Activated T-cell treated with anti-CD3 and anti-CD28 coated beads, Interleukin-2, amount 50 U/mL, for 72 hours (primary cell): ENCODE measurements at places on chromosomes 3 and 15.

DNA sequence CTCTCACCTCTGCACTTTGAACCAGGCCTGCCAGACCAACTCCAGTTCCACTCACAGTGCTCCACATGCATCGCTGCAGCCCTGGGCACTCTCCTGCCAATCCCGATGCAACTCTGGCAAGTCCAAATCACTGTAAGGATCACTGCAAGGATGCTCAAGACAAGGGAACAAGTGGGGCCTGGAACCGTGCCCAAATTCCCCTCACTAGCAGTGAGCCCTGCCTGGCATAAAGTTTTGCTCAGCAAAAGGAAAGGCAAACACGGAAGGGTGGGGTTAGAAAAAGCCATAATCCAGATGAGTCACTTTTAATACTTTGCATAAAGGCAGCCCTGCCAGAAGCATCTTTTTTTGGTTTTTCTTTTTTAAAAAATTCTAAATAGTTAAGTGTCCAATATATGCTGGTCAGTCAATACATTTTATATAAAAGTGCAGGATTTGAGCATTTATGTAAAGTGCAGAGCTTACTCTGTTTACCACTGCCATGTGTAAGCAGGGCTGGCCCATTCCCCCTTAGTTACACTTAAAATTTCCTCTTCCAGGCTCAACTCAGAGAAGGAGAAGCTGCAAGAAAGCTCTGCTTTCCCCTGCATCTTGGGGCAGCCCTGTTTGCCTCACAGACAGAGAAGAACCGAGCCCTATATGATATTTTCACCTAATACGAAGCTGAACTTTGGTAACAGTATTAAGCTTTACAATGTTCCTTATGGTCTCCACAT is 102.2 kb downstream of the CD47 start:
- DNase-seq, result no peak

DNA sequence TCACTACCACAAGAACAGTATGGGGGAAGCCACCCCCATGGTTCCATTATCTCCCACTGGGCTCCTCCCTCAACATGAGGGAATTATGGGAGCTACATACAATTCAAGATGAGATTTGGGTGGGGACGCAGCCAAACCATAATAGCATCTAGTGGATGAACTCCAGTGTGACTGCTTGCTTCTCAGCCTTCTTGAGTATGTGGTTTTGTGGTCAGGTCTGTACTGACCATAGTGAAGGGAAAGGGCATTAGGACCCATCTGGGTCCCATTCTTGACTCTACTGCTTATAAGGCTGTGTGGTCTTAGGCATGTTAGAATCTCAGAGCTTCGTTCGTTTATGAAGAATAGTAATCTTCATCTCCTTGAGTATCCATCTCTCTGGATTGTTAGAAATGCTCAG is 81.4 kb downstream of the CGNL1 start:
- no peak for DNase-seq

DNA sequence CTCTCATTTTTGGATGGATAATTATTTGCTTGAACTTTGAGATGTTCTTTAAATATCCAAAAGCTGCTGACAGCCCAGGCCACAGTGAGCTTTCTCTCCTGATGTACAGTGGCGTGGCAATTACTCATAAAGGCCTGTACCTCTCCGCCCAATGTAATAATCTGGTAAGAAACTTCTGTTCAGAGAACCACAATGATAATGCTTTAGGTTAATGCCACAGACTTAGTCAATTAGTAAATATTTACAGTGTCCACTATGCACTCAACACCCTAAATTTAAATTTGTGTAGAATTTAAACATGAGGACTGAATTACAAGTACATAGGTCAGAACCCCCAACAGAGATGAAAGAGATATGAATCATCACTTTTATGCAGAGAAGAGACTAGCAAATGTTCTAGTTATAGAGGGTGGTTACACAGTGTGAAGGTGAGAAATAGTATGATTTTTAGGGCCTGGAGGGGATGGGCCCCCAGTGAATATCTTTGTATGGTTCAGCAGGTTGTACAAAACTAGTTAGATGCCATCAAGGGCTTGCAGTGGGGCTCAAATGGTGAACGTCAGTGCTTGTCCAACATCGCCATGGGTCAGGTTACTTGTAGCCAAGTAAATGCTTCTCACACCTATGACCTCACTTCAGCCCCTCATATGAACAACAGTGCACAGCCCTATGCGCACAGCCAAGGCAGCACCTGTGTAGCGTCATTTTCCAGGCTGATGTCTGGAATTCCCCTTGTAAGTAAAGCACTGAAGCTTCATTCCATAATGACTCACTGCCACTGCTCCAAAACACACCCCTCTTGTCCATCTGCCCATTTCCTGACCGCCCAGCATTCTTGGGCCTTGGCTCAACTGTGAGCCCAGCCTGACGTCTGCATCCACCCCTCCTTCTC is 13.3 kb downstream of the ABHD2 start:
- DNase-seq, result no peak

GRCh38 chr3:36488077-36488789 is 107.9 kb downstream of the STAC start:
- no peak for DNase-seq

GRCh38 chr3:119322021-119322834 is 28.0 kb downstream of the ARHGAP31 start:
- DNase-seq, result no peak

DNA sequence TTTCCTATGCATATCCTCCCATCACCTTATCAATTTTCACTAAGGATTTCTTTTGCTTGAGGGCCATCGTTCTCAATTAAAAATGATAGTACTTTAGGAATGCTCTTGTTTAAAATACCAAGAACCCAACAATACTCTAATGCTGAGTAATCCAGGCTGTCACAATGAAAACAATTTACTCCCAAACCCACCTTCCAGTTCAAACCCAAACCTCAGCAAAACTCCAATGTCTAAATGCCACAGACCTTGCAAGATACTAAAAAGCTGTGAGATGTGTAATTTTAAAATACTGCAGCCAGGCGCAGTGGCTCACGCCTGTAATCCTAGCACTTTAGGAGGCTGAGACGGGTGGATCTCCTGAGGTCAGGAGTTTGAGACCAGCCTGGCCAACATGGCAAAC is 889.8 kb downstream of the ROBO1 start:
- DNase-seq, result no peak

- DNase-seq, result no peak
Observed at GRCh38 chr3:138975351-138975750, 28.3 kb downstream of the FOXL2NB start.

DNA sequence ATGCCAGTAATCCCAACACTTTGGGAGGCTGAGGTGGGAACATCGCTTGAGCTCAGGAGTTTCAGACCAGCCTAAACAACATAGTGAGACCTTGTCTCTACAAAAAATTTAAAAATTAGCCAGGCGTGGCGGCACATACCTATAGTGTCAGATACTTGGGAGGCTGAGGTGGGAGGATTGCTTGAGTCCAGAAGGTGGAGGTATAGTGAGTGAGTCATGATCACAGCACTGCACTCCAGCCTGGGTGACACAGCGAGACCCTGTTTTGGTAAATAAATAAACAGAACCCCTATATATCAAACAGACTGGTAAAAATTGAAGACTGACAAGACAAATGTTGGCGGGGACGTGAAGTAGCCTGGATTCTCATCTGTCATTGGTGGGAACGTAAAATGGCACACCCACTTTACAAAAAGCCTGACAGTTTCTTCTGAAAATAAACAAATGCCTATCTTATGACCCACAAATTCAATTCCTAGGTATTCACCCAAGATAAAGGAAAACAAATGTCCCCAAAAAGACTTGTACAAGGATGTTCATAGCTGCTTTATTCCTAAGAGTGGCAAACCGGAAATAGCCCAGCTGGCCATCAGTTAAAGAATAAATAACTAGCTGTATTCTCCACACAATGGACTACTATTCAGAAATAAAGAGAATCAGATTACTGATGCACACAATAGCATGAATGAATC is 47.0 kb upstream of the GK5 start:
- no peak for DNase-seq

GRCh38 chr3:151016478-151016795 is 43.9 kb upstream of the CLRN1 start:
- no peak for DNase-seq

DNA sequence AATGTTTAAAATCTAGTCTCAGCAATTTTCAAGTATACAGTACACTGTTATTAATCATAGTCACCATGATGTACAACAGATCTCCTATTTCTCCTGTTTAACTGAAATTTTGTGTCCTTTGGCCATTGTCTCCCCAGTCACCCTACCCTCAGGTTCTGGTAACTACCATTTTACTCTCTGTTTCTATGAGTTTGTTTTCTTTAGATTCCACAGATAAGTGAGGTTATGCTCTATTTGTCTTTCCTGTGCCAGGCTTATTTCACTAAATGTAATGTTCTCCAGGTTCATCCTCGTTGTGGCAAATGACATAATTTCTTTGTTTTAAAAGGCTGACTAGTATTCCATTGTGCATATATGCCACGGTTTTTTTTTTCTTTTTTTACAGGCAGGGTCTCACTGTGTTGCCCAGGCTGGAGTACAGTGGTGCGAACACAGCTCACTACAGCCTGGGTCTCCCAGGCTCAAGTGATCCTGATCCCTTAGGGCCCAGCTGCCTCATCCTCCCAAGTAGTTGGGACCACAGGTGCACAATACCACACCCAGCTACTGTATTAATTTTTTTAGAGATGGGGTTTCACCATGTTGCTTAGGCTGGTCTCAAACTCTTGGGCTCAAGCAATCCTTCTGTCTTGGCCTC is 50.0 kb downstream of the RAB7A start:
- no peak for DNase-seq

- DNase-seq, result no peak
Observed at GRCh38 chr3:72593881-72594397, 254.3 kb downstream of the SHQ1 start.

DNA sequence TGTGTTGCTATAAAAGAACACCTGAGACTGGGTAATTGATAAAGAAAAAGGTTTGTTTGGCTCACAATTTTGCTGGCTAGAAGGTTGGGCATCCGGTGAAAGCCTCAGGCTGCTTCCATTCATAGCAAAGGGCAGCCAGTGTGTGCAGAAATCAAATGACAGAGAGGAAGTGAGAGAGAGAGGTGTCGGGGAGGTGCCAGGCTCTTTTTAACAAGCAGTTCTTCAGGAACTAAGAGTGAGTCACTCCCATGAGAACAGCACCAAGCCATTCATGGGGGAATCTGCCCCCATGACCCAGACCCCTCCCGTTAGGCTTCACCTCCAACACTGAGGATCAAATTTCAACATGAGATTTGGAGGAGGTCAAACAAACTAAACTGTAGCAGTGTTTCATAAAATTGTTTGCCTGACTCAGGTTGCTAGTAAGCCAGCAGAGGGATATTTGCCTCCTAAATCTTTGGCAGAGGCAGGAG is 4.5 kb upstream of the PARP15 start:
- peak; percentile 16 for DNase-seq

DNA sequence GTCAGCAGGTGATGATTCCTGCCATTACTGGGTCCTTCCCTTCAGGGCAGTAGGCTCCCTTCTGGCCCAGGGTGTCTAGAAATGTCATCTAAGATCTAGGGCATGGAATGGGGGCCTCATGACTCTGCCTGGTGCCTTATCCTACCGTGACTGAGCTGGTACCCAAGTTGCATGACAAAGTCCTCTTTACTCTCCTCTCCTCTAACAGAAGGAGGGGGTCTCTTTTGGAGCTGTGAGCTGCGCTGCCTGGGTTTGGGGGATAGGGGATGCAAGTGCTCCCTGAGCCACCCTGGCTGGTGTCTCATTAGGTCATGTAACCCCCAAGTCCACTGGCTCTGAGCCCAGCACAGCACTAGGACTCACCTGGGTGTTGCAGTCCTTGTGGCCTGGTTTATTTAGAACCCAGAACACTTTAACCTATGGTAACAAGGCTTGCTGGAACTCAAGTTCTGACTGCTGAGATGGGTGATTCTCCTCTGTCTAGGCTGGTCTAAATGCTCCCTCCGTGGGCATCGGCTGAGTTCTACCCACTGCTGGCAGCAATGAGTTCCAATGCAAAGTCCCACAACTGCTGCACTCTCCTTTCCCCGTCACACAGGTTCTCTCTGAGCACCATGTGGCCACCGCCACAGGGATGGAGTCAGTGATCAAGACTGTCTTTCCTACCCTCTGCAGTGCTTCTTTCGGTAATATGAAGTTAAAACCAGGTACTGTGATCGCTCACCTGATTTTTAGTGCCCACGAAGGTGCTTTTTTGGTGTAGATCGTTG is 34.0 kb downstream of the XXYLT1 start:
- no peak for DNase-seq

DNA sequence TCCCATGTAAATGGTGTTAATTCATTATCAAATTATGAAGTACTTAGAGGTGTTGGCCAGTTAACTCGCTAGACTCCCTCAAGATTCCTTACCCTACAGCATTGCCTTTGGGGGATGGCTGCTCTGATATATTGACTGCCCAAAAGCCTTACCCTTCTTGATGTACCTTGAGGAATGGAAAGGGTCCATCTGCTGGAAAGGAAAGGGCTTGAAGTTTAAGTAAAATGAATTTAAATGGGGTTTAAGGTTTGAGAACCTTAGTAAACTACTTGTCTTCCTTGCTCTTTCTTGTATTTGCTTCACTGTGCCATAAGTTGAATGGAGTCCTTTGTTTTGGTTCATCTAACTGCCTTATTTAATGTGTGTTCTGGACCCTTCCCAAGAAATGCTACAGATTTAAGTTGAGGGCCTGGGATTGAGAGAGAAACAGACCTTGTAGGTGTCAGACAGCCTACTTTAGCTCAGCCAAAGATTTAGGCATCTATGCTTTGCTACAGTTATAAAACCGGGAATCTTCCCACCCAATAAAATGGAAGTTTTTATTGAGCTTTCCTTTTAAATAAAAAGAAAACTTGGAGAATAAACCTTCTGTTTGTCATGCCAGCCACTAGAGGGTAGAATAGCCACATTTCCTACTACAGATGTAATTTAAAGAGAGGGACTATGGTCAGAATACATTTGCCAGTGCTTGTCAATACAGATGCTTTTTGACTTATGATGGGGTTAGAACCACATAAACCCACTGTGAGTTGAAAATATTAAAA is 25.3 kb downstream of the CMSS1 start:
- no peak for DNase-seq

- DNase-seq, result no peak
Observed at GRCh38 chr3:10693457-10693856, 122.6 kb upstream of the SLC6A11 start.

DNA sequence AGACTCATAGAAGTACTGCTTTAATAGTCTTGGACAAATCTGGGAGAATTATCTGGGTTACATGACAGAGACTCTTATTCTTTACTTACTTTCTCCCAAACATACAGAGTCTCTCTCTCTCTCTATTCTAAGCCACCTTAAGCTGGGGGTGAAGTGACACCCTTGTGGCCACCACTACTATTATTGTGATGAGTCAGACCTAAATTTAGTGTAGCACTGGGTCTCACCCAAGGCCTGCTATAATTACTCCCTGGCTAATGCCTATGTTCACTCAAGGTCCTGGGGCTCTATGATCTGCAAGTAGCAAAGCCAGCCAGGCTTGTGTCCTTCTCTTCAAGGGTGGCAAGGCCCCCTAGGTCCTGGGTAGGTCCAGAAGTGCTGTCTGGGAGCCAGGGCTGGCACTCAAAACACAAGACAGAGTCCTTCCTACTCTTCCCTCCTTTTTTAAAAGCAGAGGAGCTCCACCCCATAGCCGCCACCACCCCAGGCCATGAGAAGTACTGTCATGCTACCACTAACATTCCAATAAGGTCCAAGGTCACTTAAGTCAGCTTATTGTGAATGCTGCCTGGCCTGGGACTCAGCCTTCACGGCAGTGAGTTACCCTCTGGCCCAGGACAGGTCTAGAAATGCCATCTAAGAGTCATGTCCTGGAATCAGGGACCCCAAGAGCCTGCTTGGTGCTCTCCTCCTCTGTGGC is 183.6 kb downstream of the POLQ start:
- no peak for DNase-seq
